Karpas-422 (cell line): ENCODE measurements at places on chromosomes 3 and 15. TPM values are rescaled to one million over a fixed set of nuclear protein-coding genes. Genes with fewer than 3 reads are reported as not detected.

DNA sequence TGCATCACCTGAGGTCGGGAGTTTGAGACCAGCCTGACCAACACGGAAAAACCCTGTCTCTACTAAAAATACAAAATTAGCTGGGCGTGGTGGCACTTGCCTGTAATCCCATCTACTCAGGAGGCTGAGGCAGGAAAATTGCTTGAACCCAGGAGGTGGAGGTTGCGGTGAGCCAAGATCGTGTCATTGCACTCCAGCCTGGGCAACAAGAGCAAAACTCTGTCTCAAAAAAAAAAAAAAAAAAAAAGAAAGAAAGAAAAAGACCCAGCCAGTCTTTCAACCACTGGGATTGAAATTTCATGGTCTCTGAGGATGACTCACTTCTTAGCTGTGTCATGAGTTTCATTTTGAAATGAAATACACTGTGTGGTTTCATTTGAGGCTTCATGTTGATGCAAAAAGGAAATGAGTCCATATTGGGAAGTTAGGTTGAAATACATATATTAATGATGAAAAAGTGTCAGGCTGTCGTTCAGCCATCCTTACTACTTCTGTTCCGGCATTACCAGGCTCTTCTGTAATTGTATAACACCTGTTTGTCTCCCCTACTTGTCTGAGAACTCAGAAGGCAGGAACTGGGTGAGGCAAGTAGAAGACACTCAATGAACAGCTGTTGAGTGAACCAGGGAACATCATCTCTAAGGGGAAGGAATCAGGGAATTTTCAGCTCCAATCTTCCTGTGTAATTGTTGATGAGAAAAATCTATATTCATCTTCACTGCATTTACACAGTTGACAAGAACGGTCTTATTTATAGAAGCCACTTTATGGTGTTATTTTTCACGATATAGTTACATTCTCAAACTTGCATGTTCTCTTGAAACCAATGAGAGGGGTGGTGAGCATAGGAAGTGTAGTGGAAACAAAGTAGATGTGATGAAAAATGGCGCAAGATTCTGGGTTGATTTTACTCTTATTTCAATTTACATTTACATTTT, 87.4 kb downstream of the NFKBIZ start:
- DNase-seq = peak; percentile 58

DNA sequence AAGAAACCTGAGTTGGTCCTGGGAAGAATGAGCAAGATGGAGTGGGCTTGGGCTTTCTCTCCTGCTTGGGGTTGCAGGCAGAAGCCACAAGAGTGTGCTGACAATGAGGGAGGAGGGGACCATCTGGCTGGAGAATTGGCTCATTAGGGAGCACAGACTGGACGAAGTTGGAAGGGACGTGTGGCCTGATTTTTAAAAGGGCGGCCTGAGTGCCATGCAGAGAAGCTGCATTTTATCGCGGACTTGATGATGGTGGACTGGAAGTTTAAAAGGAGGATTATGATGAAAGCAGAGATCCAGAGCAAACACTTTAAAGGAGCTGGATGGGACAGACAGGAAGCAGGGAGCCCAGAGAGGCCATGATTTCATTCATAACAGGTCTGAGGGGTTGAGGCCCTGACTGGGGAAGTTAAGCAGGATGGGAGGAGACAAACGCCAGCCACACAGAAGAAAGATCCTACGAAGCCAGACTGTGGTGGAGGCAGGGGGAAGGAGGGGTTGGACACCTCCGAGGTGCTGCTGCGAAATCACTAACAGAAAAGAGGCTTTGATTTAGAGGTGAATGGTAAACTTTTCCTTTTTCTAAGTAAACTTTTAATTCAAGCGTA, 23.6 kb downstream of the TLNRD1 start:
- DNase-seq = no peak

DNA sequence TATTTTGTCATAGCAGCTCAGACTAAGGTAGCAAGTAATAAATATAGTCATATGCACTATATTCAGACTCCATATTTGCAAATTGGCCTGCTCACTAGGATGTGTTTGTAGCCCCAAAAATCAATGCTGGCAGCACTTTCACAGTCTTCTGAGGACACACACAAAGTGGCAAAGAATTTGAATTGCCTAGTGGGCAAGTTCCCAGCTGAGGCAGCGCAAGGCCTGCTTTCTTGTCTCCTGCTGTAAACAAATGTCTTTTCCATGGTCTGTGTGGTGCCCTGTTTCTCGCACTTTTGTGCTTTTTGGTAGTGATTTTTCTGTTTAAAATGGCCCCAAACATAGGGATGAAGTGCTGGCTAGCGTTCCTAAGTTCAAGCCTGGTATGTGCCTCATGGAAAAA, 416.0 kb downstream of the OCA2 start:
- DNase-seq = no peak

DNA sequence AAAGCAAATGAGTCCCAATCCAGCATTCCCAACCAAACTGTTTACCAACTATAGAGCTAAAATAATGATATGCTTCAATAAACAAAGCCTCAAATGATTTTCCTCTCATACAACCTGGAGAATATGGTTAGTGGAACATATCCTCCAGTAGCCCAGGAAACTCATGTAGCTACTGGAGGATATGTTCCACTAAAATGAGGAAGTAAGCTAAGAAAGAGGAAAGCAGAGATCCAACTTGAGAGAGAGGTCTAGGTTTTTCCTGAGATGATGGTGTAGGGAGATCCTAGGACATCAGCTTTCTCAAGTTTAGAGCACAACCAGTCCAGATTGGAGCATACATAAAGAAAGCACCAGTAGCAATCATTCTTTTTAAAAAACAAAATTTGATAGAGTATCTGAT, 44.6 kb upstream of the SLC4A7 start:
- no peak for DNase-seq

- no peak for DNase-seq
Observed at GRCh38 chr3:107329088-107329487, 48.2 kb upstream of the CCDC54 start.

GRCh38 chr3:108334701-108335100, 38.4 kb downstream of the HHLA2 start:
- no peak for DNase-seq

The HRG gene
- not detected in 2 replicates for total RNA-seq

The SLC7A14 gene
- not detected in 2 replicates for total RNA-seq
